MV-4-11 (cell line): ENCODE measurements at places on chromosomes 11 and 22.

DNA sequence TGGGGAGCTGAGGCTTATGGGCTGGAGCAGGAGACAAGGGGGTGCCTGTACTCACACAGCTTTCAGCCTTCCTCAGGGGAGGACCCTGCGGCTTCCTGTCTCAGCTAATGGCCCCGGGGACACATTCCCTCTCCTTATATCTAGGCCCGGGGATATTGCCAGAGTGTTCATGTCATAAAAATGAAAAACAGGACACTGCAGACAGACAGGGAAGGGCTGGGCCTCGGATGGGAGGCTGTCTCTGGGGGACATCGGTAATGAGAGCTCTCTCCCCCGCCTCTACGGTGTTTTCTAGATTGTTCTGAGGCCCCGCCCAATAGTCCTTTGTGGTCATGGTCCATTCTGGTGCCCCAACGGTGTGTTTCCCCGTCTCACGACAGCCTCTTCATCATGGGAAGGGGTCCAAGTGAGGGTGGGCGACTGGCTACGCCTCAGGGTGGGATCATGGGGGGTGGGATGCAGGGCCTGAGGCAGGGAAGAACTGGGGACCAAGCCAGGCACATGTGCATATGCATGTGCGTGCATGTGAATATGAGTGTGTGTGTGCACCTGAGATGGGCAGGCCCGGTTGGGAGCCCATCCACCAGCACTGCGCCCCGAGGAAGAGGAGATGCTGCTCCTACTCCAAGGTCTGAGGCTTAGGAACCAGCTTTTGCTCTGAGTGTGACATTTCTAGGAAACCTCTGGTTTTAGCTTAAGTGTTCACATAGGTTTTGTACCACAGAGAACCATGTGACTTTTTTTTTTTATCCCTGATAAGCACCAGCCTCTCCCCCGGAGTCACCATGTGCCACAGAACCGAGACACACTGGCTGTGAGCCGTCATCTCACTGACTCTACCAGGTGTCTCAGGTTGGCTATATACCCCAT is 5.3 kb downstream of the ARVCF start:
- DNase-seq = no peak

DNA sequence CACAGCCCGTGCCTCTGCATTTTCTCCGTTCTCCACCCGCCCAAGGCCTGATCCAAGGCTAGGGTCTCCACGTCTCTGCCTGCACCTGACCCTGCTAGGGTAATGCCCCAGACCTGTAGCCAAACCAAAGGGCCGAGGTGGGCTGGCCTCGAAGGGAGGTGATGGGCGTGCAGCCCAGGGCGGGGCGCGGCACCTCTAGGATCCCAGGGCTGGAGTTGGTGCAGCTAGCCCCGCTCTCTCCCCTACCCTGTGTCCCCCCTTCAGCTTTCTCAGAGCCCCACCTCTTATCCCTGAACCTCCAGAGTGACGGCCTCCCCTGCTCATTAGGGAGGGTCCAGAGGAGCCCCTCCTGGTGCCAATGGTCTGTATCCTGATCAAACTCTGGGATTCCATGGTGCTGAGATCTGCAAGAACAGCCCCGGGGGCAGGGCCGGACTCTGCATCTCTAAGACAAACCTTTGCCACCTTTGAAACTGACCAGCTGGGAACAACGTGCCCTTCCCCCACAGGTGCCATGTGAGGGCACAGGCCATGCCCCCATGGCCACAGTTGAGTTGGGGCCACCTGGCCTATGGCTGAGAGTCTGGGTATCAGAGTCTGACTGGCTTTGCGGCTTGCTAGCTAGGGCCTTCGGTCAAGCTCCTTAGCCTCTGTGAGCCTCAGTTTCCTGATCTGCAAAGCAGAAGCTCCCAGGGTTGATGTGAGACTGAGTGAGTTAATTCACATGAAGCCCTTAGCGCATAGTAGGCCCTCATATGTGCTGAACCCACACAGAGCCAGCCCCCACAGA is 23.1 kb upstream of the CBX7 start:
- no peak for DNase-seq

DNA sequence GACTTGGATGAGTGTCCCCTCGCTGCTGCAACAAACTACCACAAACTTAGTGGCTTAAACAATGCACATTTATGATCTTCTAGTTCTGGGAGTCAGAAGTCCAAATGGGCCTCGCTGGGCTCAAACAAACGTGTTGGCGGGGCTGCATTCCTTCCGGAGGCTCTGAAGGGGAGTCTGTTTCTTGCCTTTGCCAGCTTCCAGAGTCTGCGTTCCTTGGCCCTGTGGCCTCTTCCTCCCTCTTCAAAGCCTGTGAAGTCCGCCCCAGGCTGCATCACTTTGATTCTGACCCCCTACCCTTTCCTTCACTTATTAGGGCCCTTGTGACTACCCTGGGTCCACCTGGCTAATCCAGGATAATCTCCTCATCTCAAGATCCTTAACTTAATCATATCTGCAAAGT is 80.3 kb upstream of the NECTIN1 start:
- no peak for DNase-seq

DNA sequence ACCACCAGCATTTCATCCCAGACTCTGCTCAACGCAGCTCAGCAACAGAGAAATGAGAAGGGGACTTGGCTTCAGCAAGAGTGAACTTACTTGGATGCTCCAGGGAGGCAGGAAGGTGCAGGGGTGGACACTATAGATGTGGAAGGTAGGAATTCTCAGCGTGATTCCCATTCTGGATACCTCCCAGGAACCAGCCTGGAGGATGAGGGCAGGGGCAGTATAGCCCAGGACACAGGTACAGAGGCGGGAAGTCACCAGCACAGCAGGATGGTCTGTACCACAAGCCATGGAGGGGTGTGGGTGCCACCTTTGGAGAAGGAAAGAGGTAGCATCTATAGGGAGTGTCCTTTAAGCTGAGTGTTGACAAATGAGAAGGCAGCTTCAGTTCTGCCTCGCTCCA is 1275.2 kb downstream of the TBC1D22A start:
- DNase-seq = no peak

- DNase-seq = no peak
Observed at GRCh38 chr11:97460091-97460490, 1070.3 kb downstream of the JRKL start.

DNA sequence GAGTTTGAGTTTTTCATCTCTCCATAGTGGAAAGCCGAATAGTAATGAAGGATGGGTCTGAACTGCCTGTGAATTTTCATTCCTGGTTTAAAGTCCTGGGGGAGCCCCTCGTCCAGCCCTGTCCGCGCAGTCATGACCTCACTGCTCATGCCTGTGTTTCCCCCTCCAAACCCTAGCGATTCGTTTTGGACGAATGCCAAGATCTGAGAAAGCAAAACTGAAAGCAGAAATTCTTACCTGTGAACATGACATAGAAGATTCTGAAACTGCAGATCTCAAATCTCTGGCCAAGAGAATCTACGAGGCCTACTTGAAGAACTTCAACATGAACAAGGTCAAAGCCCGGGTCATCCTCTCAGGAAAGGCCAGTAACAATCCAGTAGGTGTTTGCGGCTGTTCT is 30.5 kb downstream of the CDPF1 start:
- DNase-seq = no peak

DNA sequence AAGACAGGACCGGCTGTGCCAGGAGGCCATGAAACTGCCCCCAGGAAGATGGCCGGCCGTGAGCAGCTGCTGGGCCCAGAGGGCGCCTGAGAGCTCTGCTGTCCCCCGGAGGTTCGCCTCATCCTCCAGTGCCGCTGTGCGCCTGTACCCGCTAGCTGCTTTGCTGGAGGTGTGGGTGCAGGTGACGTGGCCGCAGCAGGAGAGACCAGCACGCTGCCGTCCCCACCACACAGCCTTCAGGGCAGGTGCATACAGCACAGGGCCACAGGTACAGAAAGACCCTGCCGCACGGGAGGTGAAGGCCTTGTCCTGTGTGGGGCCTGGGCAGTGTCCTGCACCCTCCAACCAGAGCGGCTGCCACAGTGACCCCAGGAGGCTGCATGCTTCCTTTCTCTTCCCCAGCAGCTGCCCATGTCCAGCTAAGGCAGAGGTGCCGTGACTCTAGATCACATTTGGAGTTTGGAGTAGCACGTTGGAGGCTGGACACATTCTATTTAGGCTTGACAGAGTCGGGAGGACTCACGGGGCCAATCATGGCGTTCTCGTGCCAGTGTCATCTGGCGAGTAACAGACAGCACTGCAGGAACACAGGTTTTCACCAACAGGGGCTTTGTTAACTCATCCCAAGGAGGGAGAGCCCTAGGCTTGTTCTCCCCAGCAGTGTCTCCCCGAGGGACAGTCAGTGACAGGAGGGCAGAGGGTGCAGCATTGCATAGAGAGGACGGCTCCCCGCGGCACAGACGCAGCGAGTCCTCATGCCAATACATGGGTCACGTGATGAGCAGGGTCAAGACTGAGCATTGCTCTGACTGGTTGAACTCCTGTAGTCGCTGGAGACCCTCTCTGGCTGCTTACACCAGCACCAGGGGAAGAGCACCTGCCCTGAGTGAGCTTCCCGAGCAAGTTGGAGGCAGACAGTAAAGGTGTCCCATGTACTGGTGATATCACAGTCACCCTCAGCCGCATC is 18.7 kb upstream of the PANX2 start:
- no peak for DNase-seq

GRCh38 chr11:14261066-14261465 is 97.9 kb downstream of the RRAS2 start:
- no peak for DNase-seq

DNA sequence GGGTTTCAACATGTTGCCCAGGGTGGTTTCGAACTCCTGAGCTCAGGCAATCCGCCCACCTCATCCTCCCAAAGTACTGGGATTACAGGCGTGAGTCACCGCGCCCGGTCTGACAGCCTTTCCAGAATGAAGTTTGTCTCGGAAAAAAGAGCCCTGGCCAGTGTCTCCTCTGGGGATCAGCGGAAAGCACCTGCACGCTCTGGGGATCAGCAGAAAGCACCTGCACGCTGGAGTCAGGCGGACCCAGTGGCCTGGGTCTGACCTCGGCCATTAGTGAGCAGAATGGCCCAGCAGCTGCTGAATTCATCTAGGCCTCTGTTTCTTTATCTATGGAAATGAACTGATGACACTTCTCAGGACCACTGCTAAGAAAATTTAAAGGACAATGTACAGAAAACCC is 10.5 kb upstream of the TESMIN start:
- DNase-seq = no peak

DNA sequence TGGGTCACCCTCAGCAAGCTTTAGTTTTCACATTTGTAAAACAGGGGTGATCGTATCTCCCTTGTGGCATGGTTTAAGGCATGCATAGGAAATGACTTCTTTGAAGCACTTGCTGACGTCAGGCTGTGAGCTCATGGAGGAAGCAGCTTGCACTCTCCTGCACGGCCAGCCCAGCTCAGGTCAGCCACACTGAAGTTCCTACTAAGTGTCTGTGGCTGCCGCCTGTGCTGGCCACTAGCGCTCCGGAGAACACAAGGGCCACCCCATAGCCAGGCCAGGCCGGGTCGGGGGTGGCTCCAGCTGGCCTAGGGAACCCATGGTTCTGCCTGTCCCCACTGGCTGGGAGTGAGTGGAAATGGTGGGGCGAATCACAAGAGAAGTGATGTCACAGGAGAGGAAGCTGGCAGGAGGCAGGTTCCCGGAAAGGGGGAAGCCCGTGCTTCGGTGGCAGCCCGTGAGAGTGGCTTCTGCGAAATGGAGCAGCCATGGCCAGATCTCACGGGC is 28.2 kb downstream of the KCTD17 start:
- DNase-seq = peak; percentile 9

GRCh38 chr11:73004088-73004487 is 138.0 kb downstream of the FCHSD2 start:
- DNase-seq = no peak
